ENCODE measurements at places on chromosomes 3 and 15.

GRCh38 chr3:77052051-77052501, 12.2 kb downstream of the ROBO2 start:
- DNase-seq, result no peak

DNA sequence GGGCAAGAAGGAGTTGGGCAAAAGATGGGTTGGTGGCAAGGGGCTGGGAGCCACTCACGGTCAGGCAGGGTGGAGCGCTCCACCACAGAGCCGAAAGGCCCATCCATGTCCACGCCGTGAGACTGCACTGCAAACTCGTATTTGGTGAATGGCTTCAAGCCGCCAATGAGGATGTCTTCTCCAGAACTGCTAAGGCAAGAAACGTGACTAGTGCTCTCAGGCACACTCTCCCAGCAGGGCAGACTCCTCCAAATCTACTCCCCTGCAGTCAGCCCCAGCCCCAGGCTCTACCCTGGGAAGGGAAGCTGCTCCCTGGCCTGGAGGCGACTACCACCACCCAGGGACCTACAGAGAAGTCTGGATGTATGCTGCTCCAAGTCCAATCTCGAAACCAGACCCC, 11.4 kb upstream of the IGDCC3 start:
- no peak for DNase-seq

GRCh38 chr15:72865486-72865885, 81.9 kb upstream of the ADPGK start:
- no peak for DNase-seq

DNA sequence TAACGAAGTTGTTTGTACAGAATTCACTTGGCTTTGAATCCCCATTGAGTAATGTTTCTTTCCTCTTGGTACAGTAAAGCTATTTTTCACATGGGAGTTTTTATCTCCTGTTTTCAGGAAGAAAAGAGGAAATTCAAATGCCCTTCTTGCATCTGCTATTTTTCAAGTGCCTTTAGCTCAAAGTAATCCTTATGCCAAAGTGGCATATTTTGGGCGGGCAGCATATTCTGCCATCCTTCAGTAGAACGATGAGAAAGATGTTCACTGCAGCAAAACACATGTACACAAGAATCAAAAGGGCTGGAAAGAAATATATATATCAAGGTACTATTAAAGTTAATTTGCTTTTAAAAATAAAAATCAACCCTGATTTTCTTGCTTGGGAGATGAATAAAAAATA, 5.3 kb upstream of the NSMCE3 start:
- DNase-seq, result no peak

DNA sequence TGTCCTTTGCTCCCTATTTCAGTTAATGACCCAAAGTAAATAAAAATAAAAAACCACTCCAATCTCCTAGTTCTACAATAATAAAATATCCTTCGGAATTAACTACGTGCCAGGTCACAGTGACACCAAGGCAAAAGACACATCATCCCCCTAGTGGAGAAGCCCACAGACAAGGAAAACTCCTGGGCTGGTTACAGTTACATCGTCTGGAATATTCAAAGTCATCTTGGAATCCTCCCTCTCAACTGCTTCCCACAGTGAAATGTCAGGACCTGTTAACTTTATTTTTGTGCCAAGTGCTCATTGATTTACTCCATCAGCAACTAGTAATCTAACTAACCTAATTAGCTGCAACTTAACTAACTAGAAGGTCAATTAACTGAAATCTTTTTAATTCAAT, 349.3 kb downstream of the MAGI1 start:
- DNase-seq, result no peak

DNA sequence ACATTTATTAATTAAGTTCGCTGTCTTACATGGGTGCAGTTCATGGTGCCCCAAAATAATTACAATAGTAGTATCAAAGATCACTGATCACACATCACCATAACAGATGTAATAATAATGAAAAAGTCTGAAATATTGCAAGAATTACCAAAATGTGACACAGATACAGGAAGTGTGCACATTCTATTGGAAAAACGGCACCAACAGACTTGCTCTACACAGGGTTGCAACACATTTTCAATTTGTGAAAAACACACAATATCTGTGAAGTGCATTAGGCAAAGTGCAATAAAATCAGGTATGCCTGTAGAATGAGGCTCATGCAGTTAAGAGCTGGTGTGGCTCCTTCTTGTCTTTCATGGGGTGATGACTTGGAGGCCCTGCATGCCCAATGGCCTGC, 265.8 kb downstream of the RPLP1 start:
- no peak for DNase-seq
